A549 treated with Mapracorat at 1 μM for 4 hours (cell line): ENCODE measurements at places on chromosomes 3 and 15. TPM values are rescaled to one million over a fixed set of nuclear protein-coding genes. Genes with fewer than 3 reads are reported as not detected.

SENP8 gene
- 1.7 to 2.0 TPM (median 1.8 TPM) in 5 replicates for total RNA-seq

GOLGA8S gene
- total RNA-seq = 0.10 to 0.23 TPM (median 0.18 TPM) in 5 replicates

CHRNA5 gene
- 28.6 to 35.1 TPM (median 32.2 TPM) in 5 replicates for total RNA-seq

FAM227B gene
- 0.66 to 1.00 TPM (median 0.91 TPM) in 5 replicates for total RNA-seq

TGM4 gene
- total RNA-seq = 0.07 to 0.30 TPM (median 0.14 TPM) in 5 replicates

HYKK gene
- total RNA-seq = 5.3 to 7.1 TPM (median 6.2 TPM) in 5 replicates

AKAP13 gene
- 98.2 to 120 TPM (median 108 TPM) in 5 replicates for total RNA-seq

BOC gene
- total RNA-seq = 4.6 to 6.3 TPM (median 5.7 TPM) in 5 replicates

EPHA3 gene
- not detected in 5 replicates for total RNA-seq

SPTBN5 gene
- total RNA-seq = 0.16 to 0.34 TPM (median 0.25 TPM) in 5 replicates

PLA2G4E gene
- not detected in 5 replicates for total RNA-seq

MAGI1 gene
- 2.9 to 4.6 TPM (median 3.5 TPM) in 5 replicates for total RNA-seq

ALS2CL gene
- 6.8 to 10.5 TPM (median 7.9 TPM) in 5 replicates for total RNA-seq

INKA1 gene
- 1.4 to 3.1 TPM (median 2.1 TPM) in 5 replicates for total RNA-seq

ZNF860 gene
- total RNA-seq = 1.1 to 1.4 TPM (median 1.2 TPM) in 5 replicates

LPCAT4 gene
- 45.7 to 64.3 TPM (median 61.5 TPM) in 5 replicates for total RNA-seq

CACNA2D3 gene
- total RNA-seq = 0.09 to 0.34 TPM (median 0.17 TPM) in 5 replicates

MYRIP gene
- not detected in 5 replicates for total RNA-seq

GFM1 gene
- 35.5 to 55.0 TPM (median 46.2 TPM) in 5 replicates for total RNA-seq

CSPG5 gene
- total RNA-seq = 0.55 to 1.3 TPM (median 0.94 TPM) in 5 replicates

KNL1 gene
- total RNA-seq = 5.3 to 7.2 TPM (median 6.8 TPM) in 5 replicates

SETD2 gene
- 16.3 to 22.9 TPM (median 18.8 TPM) in 5 replicates for total RNA-seq
